ENCODE measurements at places on chromosomes 5 and 9.

- peak; percentile 57 for DNase-seq
Measured at GRCh38 chr9:13139641-13140171, 139.8 kb downstream of the MPDZ start.

DNA sequence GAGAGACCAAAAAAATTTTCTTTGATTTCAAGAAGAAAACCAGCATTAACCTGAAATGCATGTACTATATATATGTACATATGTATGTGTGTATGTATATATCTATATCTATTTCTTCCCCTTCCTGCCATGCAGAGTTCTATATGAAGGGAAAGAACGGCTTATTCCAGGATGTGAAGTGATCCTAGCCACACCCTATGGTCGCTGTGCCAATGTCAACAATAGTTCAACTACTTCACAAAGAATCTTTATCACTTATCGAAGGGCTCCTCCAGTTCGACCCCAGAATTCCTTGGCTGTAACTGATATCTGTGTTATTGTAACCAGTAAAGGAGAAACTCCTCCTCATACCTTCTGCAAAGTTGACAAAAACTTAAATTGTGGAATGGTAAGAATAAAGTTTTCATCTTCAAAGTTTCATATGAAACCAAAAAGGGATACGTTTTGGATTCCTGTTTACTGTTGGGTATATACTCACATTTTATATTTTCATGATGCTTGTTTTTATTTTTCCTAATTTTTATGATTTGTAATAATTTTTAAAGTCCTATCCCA lies 56.2 kb downstream of the DENND4C start:
- DNase-seq, result no peak

DNA sequence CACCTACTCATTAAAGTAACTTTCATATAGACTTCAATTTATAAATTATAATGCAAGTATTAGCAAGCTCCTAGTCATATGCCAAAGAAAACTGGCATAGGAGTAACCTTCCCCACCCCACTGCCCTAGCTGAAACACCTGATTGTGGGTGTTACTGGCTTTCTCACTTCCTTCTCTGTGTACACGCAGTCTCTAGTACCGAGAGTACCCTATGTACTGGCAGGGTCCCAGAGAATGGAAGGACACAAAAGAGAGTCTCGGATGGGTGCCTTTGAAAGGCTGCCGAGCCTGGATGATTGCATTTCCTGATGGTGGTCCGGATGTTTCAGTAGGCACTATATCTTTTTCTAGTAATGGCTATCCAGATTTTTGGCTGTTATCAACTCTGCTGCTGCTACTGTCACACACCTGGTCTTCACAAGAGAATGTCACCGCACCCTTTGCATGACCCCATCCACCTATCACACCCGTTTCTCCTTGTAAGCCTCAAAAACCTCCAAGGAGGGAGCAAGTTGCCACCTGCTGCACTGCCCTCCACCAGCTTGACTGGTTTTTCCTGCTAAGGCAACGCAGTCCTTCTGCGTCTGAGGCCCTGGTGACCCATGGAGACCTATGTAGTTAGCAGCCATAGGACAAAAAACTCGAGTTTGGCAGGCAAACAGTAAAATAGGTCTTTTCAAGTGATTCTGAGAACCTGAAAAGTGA lies 53.8 kb upstream of the CLINT1 start:
- DNase-seq, result no peak

GRCh38 chr5:58462154-58462553 lies 2.3 kb upstream of the PLK2 start:
- DNase-seq, result no peak

DNA sequence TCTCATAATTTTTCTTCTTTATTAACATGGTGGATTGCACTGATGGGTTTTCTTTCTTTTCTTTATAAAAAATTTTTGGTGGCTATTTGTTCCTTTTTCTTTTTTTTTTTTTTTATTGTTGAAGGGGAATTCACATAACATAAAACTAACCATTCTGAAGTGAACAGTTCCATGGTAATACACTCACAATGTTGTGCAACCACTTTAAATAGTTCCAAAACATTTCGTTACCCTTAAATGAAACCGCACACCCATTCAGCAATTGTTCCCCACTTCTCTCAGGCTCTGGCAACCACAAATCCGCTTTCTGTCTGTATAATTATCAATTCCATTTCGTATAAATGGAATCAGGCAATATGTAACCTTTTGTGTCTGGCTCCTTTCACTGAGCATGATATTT lies 11.7 kb upstream of the SETX start:
- no peak for DNase-seq

DNA sequence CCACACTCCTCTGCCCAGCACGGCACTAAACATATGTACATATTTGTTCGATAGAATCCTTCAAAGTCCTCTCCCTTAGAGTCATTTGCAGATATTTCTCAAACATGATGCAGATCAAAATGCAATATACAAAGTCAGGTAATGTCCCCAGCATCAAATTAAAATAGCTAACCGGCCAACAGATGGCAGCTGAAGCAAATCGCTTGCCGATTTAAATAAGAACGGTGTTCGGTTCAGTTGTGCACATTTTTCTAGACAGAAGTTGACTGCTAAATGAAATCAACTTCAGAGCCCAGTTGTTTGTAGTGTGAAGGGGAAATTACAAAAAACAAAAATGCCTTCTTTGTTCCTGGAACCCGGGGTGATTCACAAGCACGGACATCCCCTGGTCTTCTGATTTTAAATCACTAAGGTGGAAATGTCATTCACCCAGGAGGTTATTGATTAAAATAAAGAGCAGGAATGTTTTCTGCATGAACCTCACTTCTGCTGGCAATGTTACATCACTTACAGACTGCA lies 219.2 kb downstream of the EBF1 start:
- no peak for DNase-seq

DNA sequence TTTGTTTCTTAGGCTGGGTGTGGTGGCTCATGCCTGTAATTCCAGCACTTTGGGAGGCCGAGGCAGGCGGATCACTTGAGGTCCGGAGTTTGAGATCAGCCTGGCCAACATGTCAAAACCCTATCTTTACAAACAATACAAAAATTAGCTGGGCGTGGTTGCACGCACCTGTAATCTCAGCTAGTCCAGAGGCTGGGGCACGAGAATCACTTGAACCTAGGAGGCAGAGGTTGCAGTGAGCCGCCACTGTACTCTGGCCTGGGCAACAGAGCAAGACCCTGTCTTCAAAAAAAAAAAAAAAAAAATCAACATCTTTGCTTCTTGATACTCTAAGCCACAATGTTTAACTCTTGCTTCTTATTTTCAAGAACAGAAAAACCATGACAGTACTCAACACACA lies 16.1 kb downstream of the UBAP2 start:
- no peak for DNase-seq

GRCh38 chr9:73034962-73035361 lies 82.1 kb upstream of the ALDH1A1 start:
- no peak for DNase-seq

Data from hippocampal formation (tissue), 2 donors.